Activated CD4-positive, alpha-beta T cell treated with anti-CD3 and anti-CD28 coated beads, Interleukin-2, amount 10 ng/mL, durations not matched to agents 7 days and 5 days (primary cell): ENCODE measurements at places on chromosomes 11 and 22.

DNA sequence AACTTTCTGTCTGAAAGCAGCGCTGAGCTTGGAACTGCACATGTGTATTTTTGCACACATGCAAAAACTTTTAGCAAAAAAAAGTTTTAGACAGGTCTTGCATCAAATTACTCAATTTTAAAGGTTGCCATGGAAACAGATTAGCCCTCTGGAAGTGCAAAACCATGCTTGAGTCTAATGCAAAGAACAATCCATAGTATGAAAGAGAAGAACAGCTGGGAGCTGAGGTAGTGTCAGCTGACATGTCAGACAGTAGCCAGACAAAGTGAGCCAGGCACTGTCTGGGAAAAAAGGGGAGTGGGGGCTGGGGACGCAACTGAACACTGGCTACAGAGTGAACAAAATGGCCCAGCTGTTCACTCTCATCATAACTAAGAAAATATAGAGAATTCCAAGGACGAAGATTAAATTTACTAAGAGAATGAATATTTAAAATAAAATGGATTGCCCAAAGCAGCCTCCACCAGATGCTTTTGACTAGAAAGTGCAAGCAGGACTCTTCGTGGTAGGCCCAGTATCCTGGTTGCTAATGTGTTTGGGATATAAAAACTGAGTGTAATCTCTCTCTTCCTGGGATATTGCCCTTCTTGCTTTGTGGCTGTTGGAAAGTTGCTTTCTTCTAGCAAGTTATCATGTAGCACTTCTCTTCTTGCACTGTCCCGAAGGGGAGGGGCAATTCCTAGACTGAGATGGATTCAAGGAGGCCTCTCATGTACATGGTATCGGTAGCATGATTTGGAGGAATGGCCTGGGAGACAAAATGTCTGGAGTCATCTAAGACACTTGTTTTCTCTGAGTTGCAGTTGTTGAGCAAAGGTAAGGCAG lies 434.1 kb upstream of the FAT3 start:
- no peak for DNase-seq

GRCh38 chr11:118742304-118742703 lies 48.7 kb downstream of the DDX6 start:
- DNase-seq = no peak

DNA sequence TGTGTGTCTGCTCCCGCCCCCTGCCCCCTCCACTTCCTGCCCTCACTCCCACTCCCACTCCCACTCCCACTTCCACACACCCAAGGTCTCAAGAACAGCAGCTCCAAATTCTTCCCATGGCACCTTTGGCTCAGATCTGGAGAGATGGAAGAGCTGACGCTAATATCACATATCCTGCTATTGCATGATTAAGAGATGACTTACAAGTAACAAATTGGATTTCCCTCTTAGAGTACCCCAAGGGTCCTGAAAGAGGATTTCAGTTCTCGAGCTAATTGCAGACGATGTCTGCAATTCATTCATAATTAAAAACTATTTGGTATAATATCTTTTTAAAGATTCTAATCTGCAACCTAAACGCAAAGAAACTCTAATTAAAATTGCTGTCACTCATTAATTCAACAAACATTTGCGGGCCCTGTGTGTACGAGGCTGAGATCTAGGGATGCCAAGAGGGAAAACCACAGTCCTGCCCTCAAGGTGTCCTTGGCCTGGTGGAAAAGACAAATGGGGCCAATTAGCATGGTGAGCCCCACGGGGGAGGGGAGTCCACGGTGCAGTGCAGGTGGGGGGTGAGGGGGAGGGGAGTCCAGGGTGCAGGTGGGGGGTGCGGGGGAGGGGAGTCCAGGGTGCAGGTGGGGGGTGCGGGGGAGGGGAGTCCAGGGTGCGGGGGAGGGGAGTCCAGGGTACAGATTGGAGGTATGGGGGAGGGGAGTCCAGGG lies 50.3 kb downstream of the CELSR1 start:
- no peak for DNase-seq

DNA sequence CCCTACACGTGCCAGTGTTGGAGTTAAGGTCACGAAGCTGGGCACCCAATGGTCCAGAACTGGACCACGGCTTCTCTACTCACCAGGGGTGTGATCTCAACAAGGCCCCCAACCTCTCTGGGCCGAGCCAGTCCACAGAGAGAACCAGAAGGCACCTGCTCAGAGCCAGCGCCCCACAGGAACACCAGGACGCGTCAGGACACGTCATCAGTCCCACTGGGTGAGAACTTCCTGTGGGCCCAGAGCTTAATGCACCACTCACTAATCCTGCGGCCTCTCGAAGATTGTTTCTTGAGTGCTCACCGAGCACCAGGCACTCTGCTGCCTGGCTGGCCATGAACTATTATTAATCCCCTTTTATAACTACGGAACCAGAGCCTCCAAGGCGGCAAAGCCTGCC lies 10.1 kb downstream of the PHF21B start:
- DNase-seq = no peak

GRCh38 chr11:92045301-92045700 lies 179.3 kb upstream of the FAT3 start:
- no peak for DNase-seq

DNA sequence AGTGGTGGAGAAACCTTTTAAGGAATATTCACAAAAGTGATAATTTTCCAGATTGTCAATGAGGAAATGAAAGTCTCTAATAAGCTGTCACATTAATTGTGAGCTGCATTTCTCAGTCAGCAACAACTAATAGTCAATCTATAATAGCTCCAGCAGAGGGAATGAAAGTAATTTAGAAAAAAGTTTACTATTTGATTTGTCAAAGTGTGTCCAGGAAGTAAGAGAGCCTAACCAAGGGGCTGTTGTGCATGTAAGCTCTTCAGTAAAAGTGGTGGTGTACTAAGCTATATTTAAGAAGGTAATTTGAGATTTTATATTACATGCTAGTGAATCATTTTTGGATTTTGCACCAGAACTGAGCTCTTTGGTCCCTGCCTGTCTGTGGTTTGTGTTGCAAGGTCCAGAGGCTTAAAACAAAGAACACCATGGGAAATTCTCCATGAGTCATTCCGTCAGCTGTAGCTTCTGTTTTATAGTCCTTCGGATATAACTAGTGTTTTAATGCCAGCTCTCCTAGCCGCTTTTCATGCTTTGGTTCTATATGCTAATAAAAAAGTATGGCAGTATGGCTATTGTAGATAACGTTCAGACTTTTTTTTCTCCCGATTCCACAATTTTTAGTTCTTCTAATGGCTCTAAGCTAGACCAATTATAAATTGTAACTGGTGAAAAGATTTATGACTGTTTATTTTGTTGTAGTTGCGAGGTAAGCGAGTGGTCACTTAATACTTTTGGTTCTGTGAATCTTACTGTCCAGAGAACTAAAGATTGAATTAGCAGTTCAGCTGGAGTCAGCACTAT lies 64.6 kb downstream of the ARHGEF12 start:
- no peak for DNase-seq

DNA sequence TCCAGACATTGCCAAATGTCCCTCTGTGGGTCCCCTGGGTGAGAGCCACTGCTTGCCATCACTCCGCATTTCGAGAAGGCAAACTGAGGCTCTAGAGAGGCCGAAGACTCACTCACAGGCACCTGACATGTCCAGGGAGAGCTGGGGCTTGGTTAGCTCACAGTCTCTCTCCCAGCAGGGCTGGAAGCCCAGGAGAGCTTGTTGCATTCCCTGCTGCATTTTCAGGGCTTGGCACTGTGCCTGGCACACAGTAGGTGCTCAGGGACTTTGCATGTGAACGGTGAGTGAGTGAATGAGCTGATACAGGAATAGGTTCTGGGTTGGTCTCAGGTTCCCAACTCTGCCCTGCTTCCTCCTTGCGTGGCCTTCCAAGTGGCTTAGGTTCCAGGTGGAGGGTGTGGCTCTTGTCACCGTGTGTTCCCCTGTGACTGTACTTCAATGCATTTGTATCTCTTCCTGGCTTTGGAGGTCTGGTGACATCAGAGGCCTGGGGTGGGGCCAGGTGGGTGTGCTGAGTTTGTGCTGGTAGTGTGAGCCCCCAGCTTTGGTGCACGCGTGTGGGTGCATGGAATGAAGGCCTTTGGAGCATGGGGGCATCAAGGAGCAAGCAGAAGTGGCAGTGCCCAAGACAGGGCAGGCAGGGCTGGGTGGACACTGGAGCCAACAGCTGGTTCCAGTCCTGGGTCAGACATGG lies 18.4 kb upstream of the SMIM38 start:
- DNase-seq = no peak

DNA sequence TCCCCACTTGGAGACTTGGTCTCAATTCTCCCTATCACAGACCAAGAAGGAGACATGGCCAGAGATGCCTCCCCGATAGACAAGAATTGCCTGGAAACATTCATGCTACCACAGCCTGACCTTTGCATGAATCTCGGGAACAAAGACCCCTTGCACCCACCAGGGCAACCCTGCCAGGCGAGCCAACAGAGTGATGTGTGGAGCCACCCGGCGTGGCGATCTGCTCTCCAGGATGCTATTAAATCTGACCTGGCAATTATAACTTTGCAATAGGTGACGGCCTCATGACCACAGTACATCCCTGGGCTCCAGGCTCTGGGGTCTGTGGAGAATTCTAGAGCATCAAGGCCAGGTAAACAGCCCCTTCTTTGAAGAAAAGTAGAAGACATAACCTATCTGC lies 31.1 kb upstream of the MN1 start:
- no peak for DNase-seq

GRCh38 chr22:24066865-24067264 lies 55.8 kb downstream of the CABIN1 start:
- no peak for DNase-seq

- no peak for DNase-seq
These were observed 3.6 kb upstream of the CCDC81 start for GRCh38 chr11:86370922-86371594.

DNA sequence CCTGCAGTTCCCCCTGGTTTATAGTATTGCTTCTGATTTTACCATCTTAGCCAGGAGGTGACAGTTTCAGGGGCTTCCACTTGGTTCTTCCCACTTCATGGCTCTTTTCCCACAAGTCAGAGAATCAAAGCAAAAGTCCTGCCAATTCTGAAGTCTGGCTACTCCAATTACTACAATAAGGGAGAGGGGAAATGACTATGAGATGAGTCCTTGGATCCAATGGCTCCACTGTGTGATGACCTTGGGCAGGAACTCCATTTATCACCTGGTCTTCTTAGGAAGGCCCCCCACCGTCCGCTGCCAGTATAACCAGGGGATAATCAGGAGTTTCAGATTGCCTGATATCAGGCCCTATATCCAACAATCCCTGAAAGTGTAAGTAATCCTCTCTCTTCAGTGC lies 31.6 kb upstream of the CCND1 start:
- DNase-seq = no peak

DNA sequence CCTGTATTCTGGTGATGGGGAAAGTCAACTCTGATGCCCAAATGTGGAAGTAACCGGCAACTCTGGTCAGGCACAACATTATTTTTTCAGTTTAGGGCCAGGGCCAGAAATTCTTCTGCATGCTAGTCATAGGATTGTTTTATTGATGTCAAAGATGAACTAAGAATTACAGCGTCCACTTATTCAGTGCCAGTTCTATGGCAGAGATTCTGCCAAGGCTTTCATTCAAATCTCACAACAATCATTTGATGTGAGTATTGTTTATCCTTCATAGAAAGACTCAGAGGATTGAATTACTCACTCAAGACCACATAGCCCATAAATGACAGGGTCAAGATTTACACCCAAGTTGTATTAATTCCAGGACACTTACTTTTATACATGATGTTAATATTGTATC lies 87.7 kb downstream of the TMPRSS5 start:
- no peak for DNase-seq

- DNase-seq = no peak
These were observed 195.5 kb downstream of the EFCAB6 start for GRCh38 chr22:43616645-43617044.

DNA sequence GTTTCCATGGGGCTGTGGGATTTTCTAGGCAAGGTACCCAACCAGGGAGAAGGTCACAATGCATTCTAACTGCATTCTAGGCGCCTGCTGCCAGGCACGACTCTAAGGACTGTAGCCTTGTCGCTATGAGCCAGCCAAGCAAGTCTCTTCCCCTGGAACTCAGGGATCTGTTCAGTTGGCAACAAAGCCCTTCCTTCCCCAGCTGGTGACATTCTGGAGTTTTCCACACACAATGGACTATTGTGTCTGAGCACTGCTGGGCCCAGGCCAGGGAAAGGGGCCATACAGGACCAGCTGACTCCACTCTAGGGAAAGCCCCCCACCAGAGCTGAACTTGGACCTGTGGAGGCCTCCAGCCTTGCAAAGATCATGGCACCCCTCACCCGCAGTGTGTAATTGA lies 116.8 kb downstream of the RRAS2 start:
- no peak for DNase-seq

DNA sequence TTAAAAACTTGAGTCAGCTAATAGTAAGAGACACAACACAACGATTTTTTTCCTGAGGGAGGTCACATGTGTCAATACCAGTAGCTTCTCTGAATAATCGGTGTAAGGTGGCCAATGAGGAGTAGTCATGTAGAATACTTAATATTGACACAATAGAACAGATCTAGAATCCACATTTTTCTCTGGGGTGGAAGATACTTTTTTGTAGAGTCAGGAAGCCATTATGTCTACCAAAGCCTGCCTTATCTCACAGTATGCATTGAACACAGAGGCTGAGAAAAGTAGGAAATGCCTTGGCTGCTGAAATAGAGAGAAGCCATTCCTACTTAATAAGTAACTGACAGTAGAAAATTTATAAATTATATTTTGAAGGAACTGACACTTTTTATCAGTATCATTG lies 725.0 kb downstream of the METTL15 start:
- no peak for DNase-seq

DNA sequence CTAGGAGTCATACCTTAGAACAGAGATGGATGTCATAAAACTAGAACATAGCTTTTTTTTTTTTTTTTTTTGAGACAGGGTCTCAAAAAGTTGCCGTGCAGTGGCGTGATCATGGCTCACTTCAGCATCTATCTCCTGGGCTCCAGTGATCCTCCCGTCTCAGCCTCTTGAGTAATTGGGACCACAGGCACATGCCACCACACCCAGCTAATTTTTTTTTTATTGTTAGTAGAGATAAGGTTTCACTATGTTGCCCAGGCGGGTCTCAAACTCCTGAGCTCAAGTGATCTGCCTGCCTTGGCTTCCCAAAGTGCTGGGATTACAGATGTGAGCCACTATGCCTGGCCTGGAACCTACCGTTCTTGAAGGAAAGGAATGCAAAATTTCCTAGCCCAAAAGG lies 8.8 kb upstream of the CEP295 start:
- no peak for DNase-seq

GRCh38 chr11:217704-218103 lies 10.2 kb downstream of the RIC8A start:
- DNase-seq = no peak

GRCh38 chr11:126106594-126107328 lies 44.1 kb upstream of the CDON start:
- DNase-seq = no peak

DNA sequence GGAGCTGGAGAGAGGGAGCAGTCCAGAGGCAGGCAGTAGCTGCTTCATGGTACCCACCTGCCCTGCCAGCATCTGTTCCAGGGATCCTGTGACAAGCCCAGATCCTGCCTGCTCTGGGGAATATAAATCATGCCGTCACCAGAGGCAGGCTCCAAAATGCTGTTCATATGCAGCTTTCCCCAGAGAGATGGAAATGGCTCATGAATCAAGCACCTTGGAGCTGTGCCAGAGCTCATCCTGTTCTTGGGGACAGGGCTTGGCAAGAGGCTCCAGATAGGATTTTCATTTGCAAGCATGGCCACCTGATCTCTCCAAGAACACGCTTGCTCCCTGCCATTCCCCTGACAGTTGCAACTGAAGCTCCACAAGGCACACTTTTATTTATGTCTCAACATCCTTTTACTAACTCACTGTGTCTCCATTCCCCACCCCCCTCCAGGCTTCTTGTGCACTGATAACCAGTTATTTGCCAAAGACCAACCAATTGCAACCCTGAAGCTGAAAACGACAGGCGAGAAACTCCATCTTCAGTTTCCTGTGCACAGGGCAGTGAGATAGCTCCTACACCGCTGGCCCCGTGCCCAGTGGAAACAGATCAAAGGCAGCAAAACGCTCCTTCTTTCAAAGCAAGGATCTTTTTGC lies 115.8 kb upstream of the PITPNB start:
- DNase-seq = no peak
